DMS 273 treated with DMSO at 0.1 percent for 48 hours (cell line): ENCODE measurements at places on chromosomes 7 and 10.

DNA sequence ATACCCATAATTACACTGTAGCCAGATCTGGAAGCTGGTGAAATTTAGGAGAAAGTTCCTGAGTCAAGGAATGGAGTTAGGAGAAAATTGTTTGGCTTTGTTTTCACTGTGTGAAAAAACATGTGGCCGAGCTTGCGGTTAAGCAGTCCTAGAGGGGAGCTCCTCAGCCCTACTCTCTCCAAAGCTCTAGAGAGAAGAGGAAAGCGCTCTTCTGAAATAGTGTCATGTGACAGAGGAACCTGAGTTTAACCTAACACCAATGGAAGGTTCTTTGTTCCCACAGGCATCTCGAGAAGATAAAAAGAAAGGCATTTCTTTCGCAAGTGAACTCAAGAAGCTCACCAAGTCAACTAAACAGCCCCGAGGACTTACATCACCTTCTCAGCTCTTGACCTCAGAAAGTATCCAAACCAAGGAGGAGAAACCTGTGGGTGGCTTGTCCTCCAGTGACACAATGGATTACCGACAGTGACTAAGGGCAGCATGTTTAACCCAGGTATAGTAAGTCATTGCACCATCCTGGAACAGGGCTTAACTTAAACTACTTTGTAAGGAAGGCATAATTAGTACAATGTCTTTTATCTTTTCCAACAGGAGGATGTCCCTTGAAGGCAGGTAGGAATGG lies 38.0 kb downstream of the NOC3L start:
- DNase-seq: no peak

DNA sequence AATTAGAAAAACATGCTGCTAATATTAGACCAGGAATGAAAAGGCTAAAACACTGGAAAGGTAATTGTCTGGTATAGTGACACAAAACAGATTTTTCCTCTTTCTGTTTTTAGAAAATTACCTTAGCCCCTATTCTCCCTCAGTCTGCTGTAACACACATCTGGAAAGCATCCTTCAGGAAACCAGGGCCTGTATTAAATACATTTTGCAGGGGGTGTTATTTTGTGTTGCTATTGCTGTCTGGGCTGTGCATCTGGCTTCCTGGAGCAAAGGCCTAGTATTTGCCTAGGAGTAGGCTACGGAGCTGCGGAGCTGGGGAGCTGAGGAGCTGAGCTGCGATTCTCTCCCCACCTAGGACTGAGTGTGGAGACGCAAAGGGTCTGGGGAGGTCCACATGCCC lies 169.3 kb downstream of the GFRA1 start:
- no peak for DNase-seq

DNA sequence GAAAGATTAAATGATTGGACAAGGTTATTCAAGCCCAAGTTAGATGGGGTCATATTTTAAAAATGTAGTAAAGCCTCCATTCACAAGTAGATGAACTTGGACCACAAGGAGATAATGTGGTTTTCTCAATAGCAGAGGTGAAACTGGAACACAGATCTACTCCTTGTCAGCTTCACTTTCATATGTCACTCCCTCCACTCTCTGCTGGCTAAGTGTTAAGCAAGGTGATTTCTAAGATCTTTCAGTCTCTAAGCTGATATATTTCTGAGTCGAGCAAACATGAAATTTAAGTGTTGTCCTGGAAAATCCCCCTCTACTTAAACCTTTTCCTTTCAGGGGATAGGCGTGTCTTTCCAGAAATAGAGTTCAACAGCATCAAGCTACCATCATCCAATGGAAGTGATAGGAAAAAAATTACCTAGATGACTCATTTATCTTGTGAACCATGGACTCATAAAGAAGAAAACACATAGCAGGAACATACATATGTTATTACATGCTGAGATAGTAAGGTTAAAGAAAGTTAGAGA lies 275.0 kb downstream of the PTEN start:
- DNase-seq: no peak

- DNase-seq: no peak
These were observed 207.1 kb downstream of the TRIL start for GRCh38 chr7:28750981-28751380.

DNA sequence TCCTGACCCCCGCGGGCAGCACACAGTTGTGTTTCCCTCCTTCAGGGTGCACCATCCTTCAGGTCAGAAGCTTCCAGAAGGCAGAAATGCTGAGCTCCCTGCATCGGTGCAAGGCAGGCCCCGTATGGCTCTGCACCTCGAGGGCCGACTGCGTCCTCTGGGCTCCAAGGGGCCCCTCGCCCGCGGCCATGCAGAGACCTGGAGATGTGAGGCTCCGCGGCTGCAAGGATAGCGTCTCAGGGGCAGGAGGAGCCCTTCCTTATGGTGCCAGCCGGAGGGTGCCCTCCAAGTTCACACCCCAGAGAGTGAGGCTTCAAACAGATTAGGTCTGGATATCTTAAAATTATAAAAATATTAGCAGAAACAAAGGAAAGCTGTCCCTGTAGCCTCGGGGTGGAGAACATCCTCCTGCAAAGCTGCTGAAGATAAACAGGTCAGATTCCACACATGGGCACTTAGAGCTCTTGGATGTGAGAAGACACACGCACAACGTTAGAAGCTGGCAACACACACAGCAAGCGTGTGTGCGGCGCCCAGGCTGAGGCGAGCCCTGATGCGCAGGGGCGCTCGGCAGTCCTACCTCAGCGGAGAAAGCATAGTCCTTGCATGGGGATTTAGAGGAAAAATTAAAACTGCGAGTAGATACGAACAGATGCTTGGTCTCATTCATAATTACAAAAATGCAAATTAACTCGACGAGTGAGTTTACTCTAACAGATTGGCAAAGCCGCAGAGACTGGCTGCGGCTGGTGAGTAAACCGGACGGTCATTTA lies 20.4 kb downstream of the KNDC1 start:
- no peak for DNase-seq

DNA sequence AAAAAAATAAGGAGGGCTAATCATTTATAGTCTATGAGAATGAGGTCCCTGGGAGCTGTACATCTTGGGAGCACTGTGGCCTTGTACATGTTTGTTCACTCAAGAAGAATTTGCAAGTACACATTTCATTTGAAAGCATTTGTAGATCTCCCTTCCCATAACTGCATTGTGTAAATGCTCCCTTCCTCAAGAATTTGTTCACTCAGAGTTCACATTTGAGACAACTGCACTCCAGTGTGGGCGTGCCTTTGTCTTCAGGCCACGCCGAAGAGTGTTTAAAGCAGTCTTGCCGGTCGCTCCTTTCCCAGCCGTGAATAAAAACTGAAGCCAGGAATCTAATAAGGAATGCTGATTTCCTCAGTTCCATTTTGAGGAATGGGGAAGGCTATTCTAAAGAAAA lies 291.1 kb upstream of the LYZL1 start:
- DNase-seq: no peak

- DNase-seq: no peak
These were observed 104.9 kb downstream of the CDK14 start for GRCh38 chr7:90701021-90701420.

GRCh38 chr10:46298477-46299285 lies 11.9 kb downstream of the ANTXRL start:
- DNase-seq: no peak

- DNase-seq: no peak
These were observed 41.8 kb upstream of the WNT16 start for GRCh38 chr7:121286742-121287734.

DNA sequence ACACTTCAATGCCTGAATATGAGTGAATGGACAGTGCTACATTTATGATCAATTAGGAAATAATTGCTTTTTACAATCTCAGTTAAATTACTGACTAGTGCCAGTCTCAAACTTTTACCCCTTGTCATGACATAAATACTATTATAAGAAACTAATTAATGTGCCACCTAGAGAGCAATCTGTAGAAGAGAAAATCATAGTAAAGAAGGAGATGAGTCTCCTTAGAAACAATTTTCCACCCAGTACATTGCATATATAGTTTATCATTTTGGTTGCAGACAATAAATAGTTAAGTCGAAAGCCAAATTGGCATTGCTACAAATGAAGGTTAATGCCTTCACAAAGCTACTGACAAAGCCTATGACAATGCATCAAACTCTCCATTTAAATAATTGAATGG lies 68.6 kb downstream of the SLC13A1 start:
- no peak for DNase-seq

DNA sequence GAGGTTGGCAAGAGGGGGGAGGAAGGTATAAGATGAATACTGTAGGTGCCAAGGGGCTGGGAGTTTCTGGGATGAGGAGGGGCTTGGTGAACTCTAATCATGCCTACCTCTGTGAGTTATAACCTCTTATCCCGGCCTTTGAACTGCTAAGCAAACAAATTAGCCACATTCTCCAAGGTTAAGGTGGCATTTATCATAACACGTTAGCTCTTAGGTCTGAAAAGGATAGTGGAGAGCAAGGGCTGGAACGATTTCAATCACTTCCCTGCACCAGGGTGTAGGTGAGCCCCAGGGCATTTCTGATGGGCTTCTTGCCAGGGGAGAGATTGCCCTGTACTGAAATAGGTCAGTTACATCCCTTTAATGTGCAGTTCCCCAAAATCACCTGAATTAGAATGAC lies 28.6 kb upstream of the DMBT1 start:
- DNase-seq: no peak

GRCh38 chr7:127819975-127820731 lies 168.2 kb downstream of the SND1 start:
- no peak for DNase-seq

GRCh38 chr7:68892236-68892635 lies 706.0 kb upstream of the AUTS2 start:
- DNase-seq: no peak

DNA sequence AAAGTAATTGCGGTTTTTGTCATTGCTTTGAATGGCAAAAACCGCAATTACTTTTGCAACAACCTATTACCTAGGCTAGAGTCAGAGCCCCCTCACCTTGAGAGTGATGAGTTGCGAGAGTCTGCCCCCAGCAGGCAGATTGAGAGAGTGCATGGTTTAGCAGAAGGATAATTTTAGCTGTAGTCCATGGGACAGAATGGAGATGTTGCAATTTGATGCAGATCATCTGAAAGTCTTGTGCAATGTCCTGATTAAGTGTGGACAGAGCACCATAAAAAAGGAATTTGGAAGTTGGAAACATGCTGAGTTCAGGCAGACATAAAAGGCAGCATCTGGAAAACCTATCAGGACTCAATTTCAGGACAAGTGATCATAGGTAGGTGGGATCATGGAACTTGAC lies 48.7 kb downstream of the GPR141 start:
- no peak for DNase-seq

GRCh38 chr7:149773446-149774236 lies at the start of gene ZNF467:
Gene ZNF467, minus strand, starts transcription at chr7:149773588. Its CDS starts 2,556 bp downstream, at chr7:149771032.
- DNase-seq: no peak

- no peak for DNase-seq
These were observed 539.0 kb downstream of the ARL4A start for GRCh38 chr7:13226385-13226784.

- no peak for DNase-seq
These were observed 86.5 kb upstream of the INSIG1 start for GRCh38 chr7:155211173-155211572.

GRCh38 chr7:102935450-102936115 lies 22.8 kb downstream of the LRRC17 start:
- DNase-seq: no peak

DNA sequence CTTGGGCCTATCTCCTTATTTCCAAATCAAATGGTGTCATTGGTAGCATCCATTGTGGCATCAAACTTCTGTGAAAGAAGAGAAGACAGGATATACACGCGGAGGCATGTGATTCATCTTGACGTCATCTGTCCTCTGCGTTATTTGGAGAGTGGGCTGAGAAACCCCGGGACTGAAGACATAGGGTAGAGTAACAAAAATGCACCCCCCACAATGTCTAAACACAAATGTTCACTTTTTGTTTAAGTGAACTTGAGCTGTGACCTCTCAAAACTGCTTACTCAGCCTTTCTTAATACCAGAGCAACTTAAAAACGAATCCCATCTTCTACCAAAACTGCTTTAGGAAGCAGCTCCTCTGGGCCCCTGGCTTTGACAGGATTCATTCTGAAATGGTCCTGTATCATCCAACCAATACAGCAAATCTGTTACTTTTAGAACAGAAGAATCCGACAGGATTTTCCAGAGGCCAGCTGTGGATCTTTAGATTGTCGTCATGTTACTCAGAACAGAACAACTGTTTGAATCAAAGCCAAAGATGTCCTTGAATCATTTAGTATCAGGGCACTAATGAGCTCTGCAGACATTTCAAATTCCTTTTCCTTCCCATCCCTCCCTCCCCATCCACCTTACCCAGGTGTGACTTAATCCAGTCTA lies 438.1 kb downstream of the SUGCT start:
- DNase-seq: no peak

GRCh38 chr10:50636618-50637579 lies 13.1 kb upstream of the SGMS1 start:
- DNase-seq: no peak

- DNase-seq: no peak
These were observed 60.7 kb downstream of the OTUD1 start for GRCh38 chr10:23499372-23500132.

- no peak for DNase-seq
These were observed 148.0 kb downstream of the TSPAN12 start for GRCh38 chr7:120709972-120710320.

GRCh38 chr10:92124616-92125143 lies 166.2 kb downstream of the CPEB3 start:
- no peak for DNase-seq

- DNase-seq: no peak
These were observed 231.8 kb downstream of the PTEN start for GRCh38 chr10:88095223-88095721.

DNA sequence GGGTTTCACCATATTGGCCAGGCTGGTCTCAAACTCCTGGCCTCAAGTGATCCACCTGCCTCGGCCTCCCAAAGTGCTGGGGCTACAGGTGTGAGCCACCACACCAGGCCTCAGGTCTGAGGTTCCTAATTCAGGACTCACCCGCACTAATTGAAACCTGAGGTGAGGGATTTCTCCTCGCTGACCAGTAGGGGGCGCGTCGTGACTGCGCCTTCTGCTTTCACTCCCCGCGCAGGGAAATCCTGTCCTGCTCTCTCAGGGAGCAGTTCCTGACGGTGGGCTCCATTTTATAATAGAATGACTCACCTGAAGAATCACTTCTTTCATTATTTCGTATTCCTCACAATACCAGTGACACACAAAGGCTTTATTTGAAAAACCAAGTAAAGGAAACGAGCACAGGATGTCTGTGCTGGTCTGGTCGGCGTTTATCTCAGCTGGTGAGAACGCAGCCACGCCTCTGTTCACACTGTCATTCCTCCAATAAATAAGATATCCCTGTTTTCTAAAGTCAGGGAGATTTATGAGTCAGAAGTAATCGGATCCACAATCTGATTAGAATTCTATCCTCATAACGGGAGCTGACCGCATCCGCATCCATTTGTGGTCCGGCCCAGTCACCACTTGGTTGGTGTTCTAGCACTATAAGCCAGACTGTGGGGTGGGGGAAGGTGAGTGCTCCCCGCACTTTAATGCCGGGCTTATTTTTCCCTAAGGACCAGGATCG lies 35.4 kb downstream of the BAG3 start:
- DNase-seq: no peak

DNA sequence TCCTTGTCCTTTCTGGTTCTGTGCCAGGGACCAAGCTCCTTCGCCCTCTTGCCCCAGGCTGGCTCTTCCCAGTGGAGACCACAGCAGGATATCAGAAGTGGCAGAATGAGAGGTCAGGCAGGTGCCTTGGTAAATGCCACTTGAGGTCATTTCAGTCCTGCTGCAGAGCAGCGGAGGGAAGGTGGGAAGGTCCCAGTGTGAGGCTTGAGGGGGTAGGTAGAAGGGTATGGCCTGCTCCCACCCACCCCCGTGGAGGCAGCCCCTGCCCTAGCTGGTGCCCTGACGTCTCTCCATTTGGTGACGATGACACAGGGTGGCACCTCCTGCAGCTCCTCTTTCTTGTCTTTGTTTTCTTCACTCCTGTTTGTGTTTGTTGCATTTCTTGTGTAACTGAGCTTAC lies 538.8 kb downstream of the TCERG1L start:
- no peak for DNase-seq

- no peak for DNase-seq
These were observed 134.2 kb upstream of the GJD4 start for GRCh38 chr10:35470925-35471315.
